NB4 (cell line): ENCODE measurements at places on chromosomes 6 and 20.

- no peak for DNase-seq
Measured at GRCh38 chr20:38132156-38132909, 32.7 kb downstream of the TGM2 start.

- DNase-seq: peak; percentile 89
Measured at GRCh38 chr20:64083378-64083803, 807 bp downstream of the LKAAEAR1 start.

DNA sequence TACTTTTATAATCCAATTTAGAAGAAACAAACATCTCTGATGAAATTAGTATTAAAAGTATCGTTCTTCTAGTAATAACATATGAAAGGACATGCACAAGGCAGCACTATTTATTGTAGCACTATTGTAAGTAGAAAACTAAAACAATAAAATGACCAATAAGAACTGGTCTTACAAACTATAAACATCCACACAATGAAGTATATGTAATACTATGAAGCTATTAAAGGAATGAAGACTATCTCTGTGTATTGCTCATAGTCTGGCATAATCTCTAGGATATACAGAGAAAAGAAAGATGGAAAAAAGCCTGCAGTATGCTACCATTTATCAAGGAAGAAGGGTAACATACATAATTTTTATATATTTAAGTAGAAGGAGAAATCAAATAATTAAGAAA, 16.7 kb downstream of the LCA5 start:
- no peak for DNase-seq

- peak; percentile 62 for DNase-seq
Measured at GRCh38 chr20:51586005-51586440, 43.5 kb upstream of the NFATC2 start.

DNA sequence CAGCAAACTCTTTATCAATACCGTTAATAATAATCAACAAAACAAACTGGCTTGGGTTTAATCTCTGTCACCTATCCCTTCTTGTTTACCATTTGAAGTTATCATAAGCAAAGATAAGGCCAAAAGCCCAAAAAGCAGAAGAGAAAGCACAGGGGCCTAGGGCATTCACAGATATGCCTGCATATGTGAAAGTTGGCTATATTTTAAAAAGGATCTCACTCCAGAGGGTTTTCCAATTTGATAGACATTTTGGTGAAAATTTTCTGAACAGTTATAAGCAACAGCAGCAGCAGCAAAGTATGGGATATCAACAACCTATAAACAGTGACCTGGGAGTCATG, 101.1 kb downstream of the ATXN1 start:
- no peak for DNase-seq

DNA sequence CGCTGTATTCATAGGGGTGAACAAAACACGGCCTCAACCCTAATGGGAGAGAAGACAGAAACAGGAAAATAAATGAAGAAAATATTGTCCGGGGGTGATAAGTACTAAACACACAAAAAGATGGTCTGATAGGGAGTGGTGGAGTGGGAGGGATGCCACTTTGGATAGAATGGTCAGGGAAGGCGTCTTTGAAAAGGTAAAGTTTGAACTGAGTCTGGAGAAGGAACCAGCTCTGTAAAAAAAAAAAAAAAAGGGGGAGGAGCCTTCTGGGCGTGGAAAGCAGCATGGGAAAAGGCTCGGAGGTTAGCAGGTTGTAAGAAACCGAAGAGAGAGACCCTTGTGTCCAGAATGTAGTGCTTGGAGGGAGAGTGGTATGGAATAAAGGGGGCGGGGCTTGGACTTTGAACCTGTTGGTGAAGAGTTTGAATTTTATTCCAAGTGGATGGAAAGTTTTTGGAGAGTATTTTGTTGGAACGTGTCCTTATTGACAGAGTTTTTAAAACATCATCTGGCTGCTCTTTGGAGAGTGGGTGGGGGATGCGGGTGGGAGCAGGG, 1.8 kb downstream of the CHMP4B start:
- no peak for DNase-seq

- DNase-seq: peak; percentile 21
Measured at GRCh38 chr20:39516964-39517363, 554.8 kb downstream of the DHX35 start.

- no peak for DNase-seq
Measured at GRCh38 chr6:79208816-79209215, 25.7 kb downstream of the HMGN3 start.

GRCh38 chr20:9121211-9121610, 52.3 kb downstream of the PLCB4 start:
- no peak for DNase-seq

- DNase-seq: no peak
Measured at GRCh38 chr6:34465531-34466241, at the start of gene PACSIN1. TSS of gene PACSIN1 (plus strand) at chr6:34466076. CDS start at chr6:34526306, 60,230 bp downstream.

DNA sequence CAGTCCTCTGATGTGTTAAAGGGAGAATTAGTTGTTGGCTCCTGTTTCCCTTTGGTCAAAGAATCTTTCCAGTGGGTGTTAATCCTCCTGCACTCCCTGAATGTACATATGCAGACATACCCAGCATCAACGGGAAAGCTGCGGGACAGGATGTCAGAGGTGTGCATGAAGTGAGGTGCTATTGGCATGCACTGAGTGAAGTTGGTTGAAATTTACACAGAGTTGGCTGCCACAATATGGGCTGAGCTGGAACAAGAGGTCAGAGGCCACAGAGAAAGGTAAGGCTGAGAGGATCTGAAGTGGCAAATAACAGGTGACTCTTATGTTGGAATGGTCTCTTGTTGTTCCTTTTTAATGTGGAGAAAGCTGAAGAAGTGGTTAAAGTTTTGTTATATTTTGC, 82.7 kb upstream of the AKIRIN2 start:
- DNase-seq: no peak

GRCh38 chr20:3218307-3218988, 9.2 kb downstream of the ITPA start:
- DNase-seq: peak; percentile 77

DNA sequence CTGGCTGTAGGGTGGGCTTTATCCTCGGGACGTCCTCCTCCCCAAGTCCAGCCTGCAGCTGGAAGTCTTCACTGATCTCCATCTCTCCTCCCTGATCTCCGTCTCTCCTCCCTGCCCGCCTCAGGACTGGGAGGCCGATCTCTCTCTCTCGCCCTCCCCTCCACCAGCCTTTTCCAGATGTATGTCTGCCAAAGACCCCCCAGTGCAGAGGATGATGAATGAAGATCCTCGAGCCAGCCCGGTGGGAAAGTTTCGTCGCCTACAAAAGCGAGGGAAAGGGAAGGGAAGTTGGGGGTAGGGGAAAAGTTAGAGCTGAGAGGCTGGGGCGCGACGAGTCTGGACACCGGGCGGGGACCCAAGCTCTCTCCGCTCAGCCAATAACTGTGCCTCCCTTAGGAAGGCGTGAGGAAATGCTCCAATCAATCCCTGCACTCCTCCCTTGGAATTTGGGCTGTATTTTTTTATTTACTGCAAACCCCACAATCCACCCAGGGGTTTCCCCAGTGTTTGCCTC, 595 bp upstream of the SRF start:
- DNase-seq: no peak

- no peak for DNase-seq
Measured at GRCh38 chr6:3835785-3836184, 13.4 kb upstream of the FAM50B start.

DNA sequence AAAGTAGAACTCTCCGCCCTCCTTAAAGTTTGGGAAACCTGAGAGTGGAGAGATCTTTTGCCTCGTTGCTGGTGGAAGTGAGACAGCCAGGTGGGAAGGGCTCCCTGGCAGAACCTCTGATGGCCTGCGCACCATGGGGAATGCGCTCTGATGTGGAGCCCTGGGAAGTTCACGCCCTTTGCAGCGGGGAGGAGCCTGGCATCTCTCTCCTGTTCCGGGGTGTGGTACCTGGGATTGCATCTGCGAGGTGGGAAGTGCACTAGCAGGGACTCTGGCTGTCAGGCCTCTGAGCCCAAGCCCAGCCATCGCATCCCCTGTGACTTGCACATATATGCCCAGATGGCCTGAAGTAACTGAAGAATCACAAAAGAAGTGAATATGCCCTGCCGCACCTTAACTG, 159.8 kb downstream of the AKAP7 start:
- no peak for DNase-seq

GRCh38 chr6:141675957-141676356, 456.8 kb upstream of the GJE1 start:
- peak; percentile 9 for DNase-seq

GRCh38 chr20:40519918-40520317, 169.1 kb downstream of the MAFB start:
- no peak for DNase-seq

GRCh38 chr6:34332251-34333198, 59.9 kb downstream of the NUDT3 start:
- peak; percentile 69 for DNase-seq

- DNase-seq: no peak
Measured at GRCh38 chr6:42441697-42442081, 10.0 kb downstream of the TRERF1 start.

- no peak for DNase-seq
Measured at GRCh38 chr6:123747515-123747914, 56.1 kb upstream of the NKAIN2 start.

- no peak for DNase-seq
Measured at GRCh38 chr6:140256248-140256647, 881.8 kb upstream of the CITED2 start.

DNA sequence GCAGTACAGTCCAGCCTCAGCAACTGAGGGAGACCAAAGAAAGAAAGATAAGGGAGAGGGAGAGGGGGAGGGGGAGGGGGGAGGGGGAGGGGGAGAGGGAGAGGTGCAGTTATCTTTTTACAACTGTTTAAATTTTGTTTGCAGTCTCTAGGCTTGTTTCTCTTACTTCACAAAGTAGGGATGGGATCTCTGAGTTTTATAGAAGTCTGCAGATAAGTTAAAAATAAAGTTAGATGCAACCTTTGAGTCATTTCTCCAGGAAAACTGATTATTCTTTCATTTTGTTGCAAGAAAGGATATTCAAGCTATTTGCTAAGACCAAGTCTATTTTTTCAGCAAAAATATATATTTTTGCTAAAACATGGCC, 487.3 kb downstream of the ADGRB3 start:
- DNase-seq: no peak

DNA sequence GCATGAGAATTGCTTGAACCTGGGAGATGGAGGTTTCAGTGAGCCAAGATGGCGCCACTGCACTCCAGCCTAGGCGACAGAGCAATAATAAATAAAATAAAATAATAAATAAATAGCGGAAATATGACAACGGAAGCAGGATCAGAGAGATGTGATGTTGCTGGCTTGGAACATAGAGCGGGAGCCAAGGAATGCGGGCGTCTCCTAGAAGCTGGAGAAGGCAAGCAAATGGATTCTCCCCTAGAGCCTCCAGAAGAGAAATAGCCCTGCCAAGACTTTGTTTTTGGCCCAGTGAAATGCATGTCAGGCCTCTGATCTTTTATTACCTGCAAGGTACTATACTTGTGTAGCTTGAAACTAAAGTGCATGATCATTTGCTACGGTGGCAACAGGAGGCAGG, 12.4 kb downstream of the KIAA1755 start:
- no peak for DNase-seq

DNA sequence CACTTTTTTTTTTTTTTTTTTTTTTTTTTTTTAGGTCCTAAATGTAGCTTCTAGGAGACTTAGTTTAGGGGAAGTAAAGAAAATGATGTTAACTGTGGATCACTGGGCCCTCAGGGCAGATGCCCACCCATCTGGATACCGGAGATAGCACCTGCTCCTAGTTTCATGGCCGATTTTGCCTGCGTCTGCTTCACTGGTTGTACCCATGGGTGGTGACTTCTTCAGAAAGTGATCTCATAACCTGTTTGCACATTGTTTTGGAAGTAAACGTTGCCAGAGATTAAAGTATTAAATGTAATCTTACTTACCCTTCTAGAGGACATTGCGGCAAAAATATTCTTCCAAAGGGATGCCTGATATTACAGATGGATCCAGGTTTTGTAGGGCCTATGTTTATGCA, 79.8 kb upstream of the SGK1 start:
- DNase-seq: no peak

- no peak for DNase-seq
Measured at GRCh38 chr6:105270511-105270910, 90.7 kb upstream of the POPDC3 start.

DNA sequence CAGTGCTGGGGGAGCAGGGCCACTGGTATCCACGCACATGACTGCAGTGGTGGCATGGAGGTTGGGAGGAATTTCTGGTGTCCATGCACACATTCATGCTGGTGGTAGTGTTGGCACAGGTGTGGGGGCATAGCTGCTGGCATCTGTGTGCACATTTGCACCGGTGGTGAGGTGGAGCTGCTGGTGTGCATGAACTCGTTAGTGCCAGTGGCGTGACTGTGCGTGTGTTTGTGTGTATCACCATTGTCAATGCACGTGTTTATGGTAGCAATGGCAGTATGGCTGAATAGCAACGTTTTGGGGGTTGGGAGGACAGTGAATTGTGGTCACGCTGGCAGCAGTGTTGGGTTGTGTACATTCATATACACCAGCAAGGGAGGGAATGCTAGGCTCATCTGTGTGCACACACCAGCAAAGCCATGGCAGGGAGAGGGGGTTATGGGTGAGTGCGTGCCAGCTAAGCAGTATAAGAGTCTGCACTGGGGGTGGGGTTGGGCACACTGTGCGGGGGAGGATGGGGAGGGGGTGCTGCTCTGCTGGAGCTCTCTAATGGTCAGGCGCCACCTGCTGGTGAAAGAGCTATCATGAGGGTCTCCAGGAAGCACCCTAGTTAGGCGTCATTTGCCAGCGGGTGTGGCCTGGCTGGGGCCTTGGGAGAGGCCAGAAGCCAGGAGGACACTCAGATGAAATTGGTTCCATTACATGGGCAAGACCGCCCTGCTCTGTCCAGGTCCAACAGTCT, 626.1 kb upstream of the ID4 start:
- DNase-seq: peak; percentile 47

DNA sequence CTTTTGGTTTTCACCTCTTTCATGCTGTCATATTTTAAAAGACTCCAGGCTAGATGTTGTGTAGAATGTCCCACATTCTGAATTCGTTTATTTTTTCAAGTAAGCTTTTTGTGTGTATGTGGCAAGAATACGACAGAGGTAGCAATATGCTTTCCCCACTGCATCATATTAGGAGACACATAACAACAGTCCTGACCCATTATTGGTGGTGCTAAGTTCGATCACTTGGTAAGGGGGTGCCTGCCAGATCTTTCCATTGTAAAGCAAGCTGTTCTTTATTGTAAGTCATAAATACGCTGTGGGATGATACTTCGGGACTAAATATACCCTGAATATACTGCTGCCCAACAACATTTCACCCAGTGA, 588 bp upstream of the NCOA3 start:
- DNase-seq: no peak

GRCh38 chr20:53036992-53037391, 64.8 kb downstream of the TSHZ2 start:
- no peak for DNase-seq

GRCh38 chr20:44211177-44212039, 837 bp upstream of the OSER1 start:
- peak; percentile 26 for DNase-seq

GRCh38 chr20:17854307-17854903, 114.2 kb downstream of the SNX5 start:
- peak; percentile 25 for DNase-seq

GRCh38 chr6:17178326-17178725, 76.5 kb downstream of the STMND1 start:
- no peak for DNase-seq

DNA sequence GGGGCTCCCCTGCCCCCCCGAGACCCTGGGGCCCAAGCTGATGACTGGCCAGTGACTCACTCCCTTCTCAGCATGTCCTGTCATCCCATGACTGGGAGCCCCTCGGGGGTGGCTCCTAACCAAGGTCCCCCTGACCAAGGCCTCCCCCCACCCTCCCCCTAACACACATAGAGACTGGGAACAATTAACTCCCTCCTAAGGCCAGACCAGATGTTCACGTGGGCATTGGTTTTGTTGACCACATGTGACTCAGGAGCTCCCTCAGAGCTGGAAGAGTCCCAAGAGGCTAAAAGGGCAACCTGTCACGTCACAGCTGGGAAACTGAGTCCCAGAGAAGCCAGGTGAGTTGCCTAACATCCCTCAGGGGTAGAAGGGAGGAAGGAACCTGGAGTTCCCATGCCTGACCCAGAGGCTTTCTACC, 10.6 kb upstream of the CCN5 start:
- peak; percentile 46 for DNase-seq
